ENCODE measurements at places on chromosomes 3 and 15. TPM values are rescaled to one million over a fixed set of nuclear protein-coding genes. Genes with fewer than 3 reads are reported as not detected.

Gene KLHL40
- 0.67 TPM for total RNA-seq

Gene CYP11A1
- total RNA-seq = 3.6 TPM

Gene RASGRF1
- total RNA-seq = not detected

Gene PLSCR5
- not detected for total RNA-seq

Gene ITGA11
- 8.0 TPM for total RNA-seq

Gene TRIM59
- total RNA-seq = 0.60 TPM

Gene GOLGA8S
- total RNA-seq = 0.26 TPM

DNA sequence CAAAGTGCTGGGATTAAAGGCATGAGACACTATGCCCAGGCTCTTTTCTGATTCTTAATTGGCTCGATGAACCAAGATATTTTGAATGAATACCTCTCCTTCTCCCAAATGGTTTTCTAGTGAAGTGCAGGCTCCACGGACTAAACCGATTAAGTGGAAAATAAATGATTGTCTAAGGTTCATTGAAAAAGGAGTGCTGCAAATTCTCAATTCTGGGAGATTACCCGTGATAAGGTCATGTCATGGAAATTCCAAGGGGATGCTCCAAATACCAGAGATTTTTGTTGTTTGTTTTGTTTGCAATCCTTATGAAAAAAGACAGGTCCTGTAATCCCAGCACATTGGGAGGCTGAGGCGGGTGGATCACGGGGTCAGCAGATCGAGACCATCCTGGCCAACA lies 406.9 kb upstream of the TBL1XR1 start:
- no peak for DNase-seq

- no peak for DNase-seq
Measured at GRCh38 chr15:39695793-39696192, 86.8 kb downstream of the FSIP1 start.

Gene SPINK8
- total RNA-seq = not detected

Gene INSYN1
- 56.4 TPM for total RNA-seq

Gene ZNF860
- 0.21 TPM for total RNA-seq

Gene GHSR
- total RNA-seq = not detected

Gene CX3CR1
- total RNA-seq = 1.9 TPM

GRCh38 chr15:63191895-63192618 lies 2.7 kb downstream of the RAB8B start:
- DNase-seq = no peak
